ENCODE measurements at places on chromosomes 11 and 22.

GRCh38 chr11:79419120-79419519, 21.7 kb downstream of the TENM4 start:
- no peak for DNase-seq

DNA sequence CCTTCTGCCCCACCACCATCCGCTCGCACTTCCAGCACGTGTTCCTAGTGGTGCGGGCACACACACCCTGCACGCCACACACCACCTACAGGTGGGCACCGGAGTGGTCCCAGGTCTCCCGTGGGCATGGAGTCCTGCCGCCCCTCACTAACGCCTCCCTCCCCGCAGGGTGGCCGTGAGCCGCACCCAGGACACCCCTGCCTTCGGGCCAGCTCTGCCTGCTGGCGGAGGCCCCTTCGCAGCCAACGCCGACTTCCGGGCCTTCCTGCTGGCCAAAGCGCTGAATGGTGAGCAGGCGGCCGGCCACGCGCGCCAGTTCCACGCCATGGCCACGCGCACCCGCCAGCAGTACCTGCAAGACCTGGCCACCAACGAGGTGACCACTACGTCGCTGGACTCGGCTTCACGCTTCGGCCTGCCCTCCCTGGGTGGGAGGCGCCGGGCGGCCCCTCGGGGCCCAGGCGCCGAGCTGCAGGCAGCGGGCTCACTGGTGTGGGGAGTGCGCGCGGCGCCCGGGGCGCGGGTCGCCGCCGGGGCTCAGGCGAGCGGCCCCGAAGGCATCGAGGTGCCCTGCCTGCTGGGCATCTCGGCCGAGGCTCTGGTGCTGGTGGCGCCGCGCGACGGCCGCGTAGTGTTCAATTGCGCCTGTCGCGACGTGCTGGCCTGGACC, 8.5 kb downstream of the SIPA1 start:
- DNase-seq, result no peak

DNA sequence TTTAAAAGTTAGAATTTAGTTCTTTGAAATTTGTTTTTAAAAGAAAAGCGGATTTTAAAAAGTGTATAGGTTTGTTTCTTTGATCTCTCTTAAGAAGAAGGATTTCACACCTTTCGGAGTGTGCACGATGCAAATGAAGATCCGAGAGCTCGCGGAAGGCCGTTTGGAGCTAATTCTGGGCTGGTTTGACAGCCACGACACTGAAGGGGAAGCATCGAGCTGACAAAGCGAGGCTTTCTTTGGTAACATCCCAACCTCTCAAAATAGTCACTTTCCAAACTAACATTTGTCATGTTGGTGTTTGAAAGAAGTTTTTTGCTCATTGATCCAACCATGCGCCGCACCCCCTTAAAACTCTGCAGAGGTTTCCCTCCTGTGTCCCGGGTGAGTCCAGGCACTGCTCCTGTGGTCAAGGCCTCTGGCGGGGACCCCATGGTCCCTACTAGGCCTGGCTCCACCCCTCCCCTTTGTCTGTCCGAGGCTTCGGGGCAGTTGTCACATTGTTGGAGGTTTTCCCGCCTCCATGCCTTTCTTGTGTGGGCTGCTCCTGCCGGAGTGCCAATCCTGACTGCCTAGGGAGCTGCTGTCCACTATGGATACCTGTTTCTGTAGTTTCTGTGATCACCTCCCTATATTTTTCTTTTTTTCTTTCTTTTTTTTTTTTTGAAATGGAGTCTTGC, 39.7 kb downstream of the MPPED1 start:
- no peak for DNase-seq

DNA sequence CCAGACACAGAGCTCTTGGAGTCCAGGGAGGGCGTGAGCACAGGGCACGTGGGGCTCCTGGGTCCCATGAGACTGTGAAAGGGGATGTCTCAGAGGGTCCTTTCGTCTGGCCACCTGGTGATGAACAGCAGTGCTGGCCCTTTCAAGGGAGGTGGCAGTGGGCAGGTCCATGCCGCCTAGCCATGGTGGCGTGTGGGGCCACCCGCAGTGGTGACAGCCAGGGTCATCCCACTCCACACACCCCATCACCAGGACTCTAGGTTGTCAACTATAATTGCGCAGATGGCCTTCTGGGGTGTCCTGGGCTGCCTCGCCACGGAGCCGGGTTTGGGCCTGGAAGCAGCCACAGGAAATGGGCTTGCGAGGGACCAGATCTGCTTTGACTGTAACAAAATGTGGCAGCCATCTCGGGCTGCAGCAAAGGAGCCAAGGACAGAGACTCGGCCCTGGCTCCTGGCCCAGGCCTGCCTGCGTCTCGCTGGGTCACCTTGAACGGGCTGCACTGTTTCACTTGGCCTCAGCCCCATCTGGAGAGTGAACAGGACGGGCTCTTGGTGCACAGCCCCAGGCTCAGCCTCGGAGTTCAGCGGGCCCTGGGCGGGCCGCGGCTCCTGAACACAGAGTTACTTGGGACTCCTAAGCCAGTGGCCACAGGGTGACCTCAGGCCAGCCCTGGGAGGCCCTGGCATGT, 1350.5 kb downstream of the BRD1 start:
- DNase-seq, result no peak

DNA sequence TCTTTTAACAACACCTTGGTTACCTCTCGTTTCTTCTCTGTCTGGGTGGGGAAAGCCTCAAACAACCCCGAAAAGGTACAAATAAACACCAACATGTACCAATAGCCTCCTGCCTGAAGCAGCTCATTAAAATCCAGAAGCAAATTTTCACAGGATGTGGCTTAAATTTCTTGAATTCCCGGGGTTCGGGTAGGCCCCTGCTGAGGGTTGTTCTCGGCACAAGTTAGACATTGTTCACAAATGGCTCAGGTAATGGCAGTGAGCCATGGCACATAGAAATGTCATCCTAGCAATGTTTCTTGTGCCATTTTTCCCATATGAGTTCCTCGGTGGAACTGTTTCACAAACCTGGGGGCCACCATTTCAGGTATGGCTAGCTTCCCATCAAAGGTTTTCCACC, 19.7 kb upstream of the GLYATL1 start:
- peak; percentile 47 for DNase-seq

DNA sequence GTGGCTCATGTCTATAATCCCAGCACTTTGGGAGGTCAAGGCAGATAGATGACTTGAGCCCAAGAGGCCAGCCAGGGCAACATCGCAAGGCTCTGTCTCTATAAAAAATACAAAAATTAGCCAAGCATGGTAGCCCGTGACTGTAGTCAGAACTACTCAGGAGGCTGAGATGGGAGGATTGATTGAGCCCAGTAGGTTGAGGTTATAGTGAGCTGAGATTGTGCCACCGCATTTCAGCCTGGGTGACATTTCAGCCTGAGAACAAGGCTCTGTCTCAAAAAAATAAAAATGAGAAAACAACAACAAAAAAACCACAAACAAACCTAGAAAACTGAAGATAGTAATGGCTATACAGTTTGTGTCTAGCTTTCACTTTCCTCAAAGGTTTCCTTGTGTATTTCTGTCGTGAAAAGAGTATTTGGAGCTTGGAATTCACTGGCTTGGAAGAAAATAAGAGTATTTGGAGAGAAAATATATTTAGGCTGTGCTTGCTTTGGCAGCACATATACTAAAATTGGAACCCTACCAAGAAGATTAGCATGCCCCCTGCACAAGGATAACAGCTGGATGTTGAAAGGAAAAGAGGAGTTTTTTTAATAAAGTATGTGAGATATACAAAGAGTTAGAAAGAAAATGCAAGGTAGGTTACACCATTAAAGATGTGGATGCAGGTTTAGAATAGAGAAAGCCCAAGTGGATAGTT, 3.9 kb upstream of the BIRC3 start:
- no peak for DNase-seq

Data from BJ (cell line).